ENCODE measurements at places on chromosomes 6 and 20. TPM values are rescaled to one million over a fixed set of nuclear protein-coding genes. Genes with fewer than 3 reads are reported as not detected.

DNA sequence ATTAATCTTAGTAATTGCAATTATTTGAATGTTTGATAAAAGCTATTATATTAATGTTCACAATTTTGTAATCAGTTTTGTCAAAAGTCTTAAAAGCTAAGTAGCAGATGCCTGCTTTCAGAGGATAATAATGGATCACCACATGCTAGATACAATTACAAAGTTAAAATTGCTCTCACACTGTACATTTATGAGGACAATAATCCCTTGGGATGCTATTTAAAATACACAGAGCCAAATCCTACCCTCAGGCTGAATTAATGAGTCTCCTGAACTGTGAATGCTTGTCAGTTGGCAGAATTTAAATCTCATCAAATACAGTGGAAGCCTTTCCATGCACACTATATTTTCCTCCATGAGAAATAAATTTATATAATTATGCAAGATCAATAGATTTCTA lies 153.3 kb upstream of the SYNCRIP start:
- H3K4me1 ChIP-seq: no peaks in the 10 kb centered on the region
- no peaks in the 10 kb centered on the region for H3K36me3 ChIP-seq
- H3K4me3 ChIP-seq: no peak overlapping the region
- DNase-seq: no peak
- no peak overlapping the region for H3K27ac ChIP-seq

DNA sequence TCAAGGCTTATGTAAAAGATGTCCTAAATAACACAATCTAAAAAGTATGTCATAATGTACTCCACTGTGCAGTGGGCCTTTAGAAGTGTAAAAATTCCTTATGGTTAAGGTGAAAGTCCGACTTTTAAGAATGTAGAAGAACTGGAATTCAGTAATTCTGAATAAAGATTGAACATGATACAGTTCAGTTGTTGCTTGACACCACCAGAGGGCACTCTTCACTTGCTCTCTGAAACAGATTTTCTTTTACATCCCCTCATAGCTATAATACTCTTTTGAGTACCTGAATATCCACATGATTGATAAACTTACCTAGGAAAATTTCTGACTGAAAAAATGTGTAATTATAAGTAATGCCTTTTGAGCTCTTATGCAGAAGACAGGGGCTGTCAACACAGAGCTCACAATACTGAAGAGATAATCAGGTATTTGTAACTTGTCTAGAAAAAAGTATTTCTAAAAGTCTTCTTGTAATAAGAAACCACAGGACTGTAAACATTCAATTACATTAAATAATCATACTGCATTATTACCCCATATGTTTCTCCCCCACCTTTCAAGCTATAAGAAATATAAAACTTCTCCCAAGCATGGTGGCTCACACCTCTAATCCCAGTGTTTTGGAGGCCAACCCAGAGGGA lies 92.1 kb downstream of the POPDC3 start:
- no peak overlapping the region for H3K27ac ChIP-seq
- H3K4me3 ChIP-seq: no peak overlapping the region
- DNase-seq: no peak
- no peaks in the 10 kb centered on the region for H3K27me3 ChIP-seq
- no peaks in the 10 kb centered on the region for H3K36me3 ChIP-seq
- no peaks in the 10 kb centered on the region for H3K4me1 ChIP-seq

- H3K36me3 ChIP-seq: peaks cover 28% of the 10 kb centered on the region
- no peak overlapping the region for H3K27ac ChIP-seq
- no peaks in the 10 kb centered on the region for H3K27me3 ChIP-seq
These were observed 10.6 kb upstream of the PLCG1 start for GRCh38 chr20:41126719-41127118.

GRCh38 chr6:12490904-12491571 lies 200.9 kb downstream of the EDN1 start:
- H3K27ac ChIP-seq: peak overlapping the region; percentile 46
- no peaks in the 10 kb centered on the region for H3K36me3 ChIP-seq
- no peaks in the 10 kb centered on the region for H3K27me3 ChIP-seq

The DOK5 gene
- total RNA-seq: 21.7 TPM

The CTCFL gene
- total RNA-seq: not detected

GRCh38 chr20:43947316-43947710 lies 32.7 kb downstream of the TOX2 start:
- H3K4me3 ChIP-seq: no peak overlapping the region
- H3K36me3 ChIP-seq: no peaks in the 10 kb centered on the region
- no peak for DNase-seq
- no peak overlapping the region for H3K27ac ChIP-seq

DNA sequence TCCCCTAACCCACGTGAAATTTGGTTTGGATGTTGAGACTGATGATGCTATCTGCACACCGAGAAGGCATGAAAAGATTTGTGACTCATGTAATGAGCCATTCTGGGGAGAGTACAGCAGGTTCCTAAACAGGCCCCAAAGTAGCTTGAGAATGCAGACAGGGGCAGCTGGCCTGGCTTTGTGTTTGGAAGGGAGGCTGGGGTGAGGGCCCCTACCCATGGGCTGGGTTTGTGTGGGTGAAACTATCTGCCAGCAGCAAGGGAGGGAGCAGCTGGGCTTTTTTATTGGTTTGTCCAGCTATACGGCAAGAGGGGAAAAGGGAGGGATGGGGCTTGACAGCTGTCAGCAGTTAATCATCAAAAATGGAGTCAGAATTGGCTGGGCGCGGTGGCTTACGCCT lies 87.0 kb upstream of the RNF24 start:
- no peak for DNase-seq
- no peaks in the 10 kb centered on the region for H3K27me3 ChIP-seq
- H3K4me3 ChIP-seq: no peak overlapping the region
- no peaks in the 10 kb centered on the region for H3K4me1 ChIP-seq
- H3K36me3 ChIP-seq: no peaks in the 10 kb centered on the region
- H3K27ac ChIP-seq: no peak overlapping the region

- H3K27ac ChIP-seq: no peak overlapping the region
- H3K4me1 ChIP-seq: no peaks in the 10 kb centered on the region
- H3K27me3 ChIP-seq: no peaks in the 10 kb centered on the region
These were observed 936.6 kb upstream of the MAP3K7 start for GRCh38 chr6:91523511-91523910.

- H3K4me1 ChIP-seq: no peaks in the 10 kb centered on the region
- no peaks in the 10 kb centered on the region for H3K36me3 ChIP-seq
- DNase-seq: no peak
- H3K27ac ChIP-seq: no peak overlapping the region
These were observed 32.4 kb downstream of the COL9A1 start for GRCh38 chr6:70270287-70271005.

GRCh38 chr6:127963495-127963894 lies 62.6 kb upstream of the THEMIS start:
- no peaks in the 10 kb centered on the region for H3K36me3 ChIP-seq
- no peaks in the 10 kb centered on the region for H3K27me3 ChIP-seq
- H3K27ac ChIP-seq: no peak overlapping the region
- H3K4me1 ChIP-seq: no peaks in the 10 kb centered on the region
- H3K4me3 ChIP-seq: no peak overlapping the region
- no peak for DNase-seq

The SNAI1 gene
- total RNA-seq: 13.0 TPM

The ADNP gene
- total RNA-seq: 32.5 TPM

The LAMP5 gene
- total RNA-seq: not detected

The CCR6 gene
- total RNA-seq: not detected

DNA sequence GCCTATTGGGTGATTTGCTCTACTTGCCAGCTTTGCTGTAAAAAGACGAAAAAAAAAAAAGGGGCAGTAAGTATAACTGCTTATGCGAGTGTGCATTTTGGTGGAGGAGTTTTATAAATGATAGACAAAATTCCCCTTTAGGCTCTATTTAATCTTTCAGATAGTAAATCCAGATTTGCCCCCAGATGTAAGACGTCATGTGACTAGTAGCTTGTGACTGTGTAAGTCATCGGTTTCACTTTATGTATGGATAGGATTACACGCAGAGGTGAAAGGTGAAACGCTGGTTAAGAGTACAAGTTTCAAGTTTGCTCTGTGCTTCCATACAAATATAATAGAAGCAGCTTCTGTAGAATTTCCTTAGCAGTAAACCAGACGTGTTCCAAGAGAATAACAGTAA lies 7.9 kb downstream of the RAB32 start:
- H3K36me3 ChIP-seq: peaks cover 20% of the 10 kb centered on the region
- no peak overlapping the region for H3K27ac ChIP-seq
- no peak overlapping the region for H3K4me3 ChIP-seq
- no peak for DNase-seq
- no peaks in the 10 kb centered on the region for H3K27me3 ChIP-seq
- peaks cover 42% of the 10 kb centered on the region for H3K4me1 ChIP-seq

- no peaks in the 10 kb centered on the region for H3K36me3 ChIP-seq
- H3K4me1 ChIP-seq: peaks cover 6% of the 10 kb centered on the region
- no peaks in the 10 kb centered on the region for H3K27me3 ChIP-seq
- no peak overlapping the region for H3K27ac ChIP-seq
- no peak overlapping the region for H3K4me3 ChIP-seq
These were observed 59.1 kb downstream of the CEP43 start for GRCh38 chr6:167058261-167058660.

DNA sequence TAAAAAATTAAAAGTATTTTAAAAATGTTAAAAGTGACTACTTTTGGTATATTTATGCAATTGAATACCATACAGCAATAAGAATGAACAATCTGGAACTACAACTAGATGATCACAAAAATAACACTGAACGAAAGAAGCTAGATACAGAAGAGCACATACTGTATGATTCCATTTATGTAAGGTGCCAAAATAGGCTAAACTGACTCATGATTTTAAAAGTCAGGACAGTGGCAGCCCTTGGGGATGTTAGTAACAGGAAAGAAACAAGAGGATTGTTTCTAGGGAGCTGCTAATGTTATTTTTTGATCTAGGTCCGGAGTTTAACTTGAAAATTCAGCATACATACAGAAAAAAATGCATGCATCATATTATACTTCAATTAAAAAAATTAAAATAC lies 42.3 kb downstream of the KIF13A start:
- H3K4me1 ChIP-seq: peaks cover 12% of the 10 kb centered on the region
- no peaks in the 10 kb centered on the region for H3K36me3 ChIP-seq
- DNase-seq: no peak

GRCh38 chr6:148455674-148456558 lies 113.3 kb downstream of the SASH1 start:
- no peaks in the 10 kb centered on the region for H3K27me3 ChIP-seq
- H3K27ac ChIP-seq: no peak overlapping the region
- no peaks in the 10 kb centered on the region for H3K36me3 ChIP-seq
- no peaks in the 10 kb centered on the region for H3K4me1 ChIP-seq
- DNase-seq: no peak

The TCP1 gene
- 112 TPM for total RNA-seq

- H3K27me3 ChIP-seq: no peaks in the 10 kb centered on the region
- H3K4me3 ChIP-seq: no peak overlapping the region
- H3K27ac ChIP-seq: no peak overlapping the region
These were observed 11.5 kb downstream of the FGD2 start for GRCh38 chr6:37016995-37017394.

Measured in thoracic aorta (tissue), 2 donors.